ENCODE measurements at places on chromosomes 5 and 9.

DNA sequence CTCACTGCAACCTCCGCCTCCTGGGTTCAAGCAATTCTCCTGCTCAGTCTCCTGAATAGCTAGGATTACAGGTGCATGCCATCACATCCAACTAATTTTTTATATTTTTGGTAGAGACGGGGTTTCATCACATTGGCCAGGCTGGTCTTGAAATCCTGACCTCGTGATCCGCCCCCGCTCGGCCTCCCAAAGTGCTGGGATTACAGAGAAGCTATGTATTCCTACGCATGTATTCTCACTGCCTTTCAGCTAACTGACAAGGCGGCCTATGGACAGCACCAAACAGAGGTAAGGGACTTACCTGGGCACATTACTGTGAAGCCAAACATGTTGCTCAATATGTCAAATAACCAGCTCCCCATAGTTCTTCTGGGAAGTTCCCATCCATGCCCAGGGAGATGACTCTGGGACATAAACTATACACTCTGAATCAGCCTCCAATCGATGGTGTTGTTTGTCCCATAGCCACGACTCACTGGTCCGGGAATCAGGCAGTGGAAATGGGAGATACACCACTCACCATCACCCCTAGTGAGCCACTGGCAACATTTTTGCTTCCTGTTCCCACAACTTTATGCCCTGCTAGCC lies 114.6 kb downstream of the SYK start:
- no peak for DNase-seq

GRCh38 chr5:4313138-4313537 lies 717.5 kb downstream of the IRX1 start:
- no peak for DNase-seq

DNA sequence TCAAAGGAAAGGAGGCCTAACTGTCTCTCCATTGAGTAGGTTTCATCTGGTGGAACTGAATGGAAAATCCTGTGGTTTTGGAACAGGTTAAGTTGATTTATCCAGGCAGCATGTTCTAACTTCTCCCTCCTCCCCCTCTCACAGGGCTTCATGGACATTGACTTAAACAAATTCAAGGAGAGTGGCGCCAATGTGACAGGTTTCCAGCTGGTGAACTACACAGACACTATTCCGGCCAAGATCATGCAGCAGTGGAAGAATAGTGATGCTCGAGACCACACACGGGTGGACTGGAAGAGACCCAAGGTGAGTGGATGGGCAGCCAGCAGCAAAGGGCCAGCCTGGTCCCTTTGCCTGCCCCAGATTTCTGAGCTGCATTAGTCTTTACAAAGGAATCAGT lies 183.9 kb downstream of the GRIA1 start:
- no peak for DNase-seq

GRCh38 chr5:146866263-146866662 lies 12.3 kb downstream of the PPP2R2B start:
- DNase-seq: no peak

DNA sequence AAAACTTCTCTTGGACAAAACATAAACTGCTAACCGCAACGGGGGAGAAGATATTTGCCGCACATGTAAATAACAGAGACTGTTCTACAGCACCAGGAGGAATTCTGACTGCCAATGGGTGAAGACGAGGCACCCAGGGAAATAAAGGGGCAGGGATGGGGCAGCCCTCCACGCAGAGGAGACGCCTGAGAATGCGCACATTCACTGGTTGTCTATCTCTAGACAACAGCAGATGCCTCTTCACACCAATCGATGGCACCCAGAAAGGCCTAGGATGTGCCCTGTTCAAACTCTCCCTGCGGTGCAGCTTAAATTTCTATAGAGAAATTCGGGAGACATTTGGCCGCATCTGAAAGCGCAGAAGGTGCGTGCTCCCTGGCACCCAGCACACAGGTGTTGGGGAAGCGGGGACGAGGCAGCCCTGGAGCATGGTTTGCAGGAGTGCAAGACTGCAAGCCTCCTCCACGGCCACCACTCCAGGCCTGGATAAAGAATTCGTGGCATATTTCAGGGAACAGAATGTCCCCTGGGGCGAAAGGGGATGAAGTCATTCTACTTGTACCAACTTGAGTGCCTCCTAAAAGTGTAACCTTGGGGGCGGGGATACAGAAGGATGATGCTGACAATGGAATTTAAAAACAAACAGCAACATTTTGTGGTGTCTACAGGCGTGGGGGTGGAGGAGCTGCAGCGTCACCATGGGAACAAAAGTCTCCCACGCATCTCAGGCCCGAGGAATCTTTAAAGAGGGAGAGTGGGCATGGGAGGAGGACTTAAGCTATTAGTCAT lies 6.3 kb upstream of the IRX2 start:
- no peak for DNase-seq

DNA sequence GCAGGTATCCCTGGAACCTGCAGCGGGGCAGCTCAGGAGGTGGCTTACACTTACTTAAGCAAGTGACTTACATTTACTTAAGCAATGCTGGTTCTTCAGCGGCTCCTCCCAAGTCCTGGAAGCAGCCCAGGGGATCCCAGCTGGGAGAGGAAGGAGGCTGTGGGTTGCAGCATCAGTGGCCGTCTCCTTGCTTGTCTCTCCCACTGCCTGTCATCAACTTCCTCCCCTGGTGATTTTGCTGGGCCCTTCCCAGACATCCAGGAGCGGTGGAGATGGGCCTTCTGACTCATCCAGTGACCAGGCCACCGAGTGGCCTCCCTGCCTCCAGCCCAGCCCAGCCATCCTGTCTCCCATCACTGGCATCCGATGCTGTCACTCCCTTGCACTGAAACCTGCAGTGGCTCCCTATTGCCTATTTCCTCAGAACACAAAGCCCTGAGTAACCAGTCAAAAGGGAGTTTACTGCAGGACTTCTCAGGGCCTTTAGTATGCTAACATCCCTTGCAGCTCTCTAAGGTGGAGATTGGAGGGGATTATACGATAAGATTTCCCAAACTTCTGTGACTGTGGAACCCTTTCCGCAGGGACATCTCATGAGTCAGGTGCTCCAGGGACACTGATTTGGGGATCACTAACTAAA lies 155.9 kb upstream of the PHYKPL start:
- DNase-seq: no peak

GRCh38 chr9:136198605-136199083 lies 6.3 kb downstream of the LHX3 start:
- DNase-seq: no peak

GRCh38 chr9:14395317-14396082 lies 81.6 kb upstream of the NFIB start:
- no peak for DNase-seq

- DNase-seq: no peak
These were observed 62.6 kb downstream of the NEK6 start for GRCh38 chr9:124320062-124320973.

GRCh38 chr9:132869266-132869665 lies 8.8 kb downstream of the AK8 start:
- DNase-seq: no peak

GRCh38 chr5:36417221-36417620 lies 115.5 kb upstream of the RANBP3L start:
- DNase-seq: no peak

DNA sequence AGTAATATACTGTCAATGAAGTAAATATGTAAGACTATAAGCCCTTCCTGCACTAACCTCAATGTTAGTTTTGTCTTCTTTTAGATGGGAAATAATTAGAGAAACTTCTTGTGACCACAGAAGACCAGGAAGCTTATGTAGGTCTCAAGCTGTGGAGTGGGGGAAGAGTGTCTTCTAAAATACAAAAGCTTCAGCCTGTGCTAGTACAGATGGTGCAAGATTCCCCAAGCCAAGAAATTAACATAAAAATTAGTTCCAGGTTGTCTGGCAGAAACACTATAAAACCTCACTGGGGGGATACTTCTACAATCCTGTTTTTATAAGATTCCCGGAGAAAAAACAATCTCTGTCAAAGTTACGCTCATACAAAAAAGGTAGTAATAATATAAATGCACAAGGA lies 103.6 kb downstream of the FNBP1 start:
- no peak for DNase-seq

DNA sequence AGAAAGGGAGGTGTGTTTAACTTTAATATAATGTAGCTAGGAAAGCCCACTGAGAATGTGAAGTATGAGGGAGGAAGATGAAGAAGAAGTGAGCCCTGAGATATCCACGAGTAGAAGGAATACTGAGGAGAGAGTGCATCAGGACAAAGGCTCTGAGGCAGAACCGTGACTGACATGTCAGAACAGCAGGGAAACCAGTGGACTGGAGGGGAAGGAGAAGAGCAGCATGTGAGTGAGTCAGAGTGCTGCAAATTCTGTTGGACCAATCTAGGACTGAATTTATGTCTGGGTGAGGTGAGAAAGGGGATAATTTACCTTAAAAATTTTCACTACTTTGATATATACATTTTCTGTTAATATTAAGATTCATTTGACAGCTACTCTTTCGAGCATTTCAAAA lies 110.3 kb downstream of the ST8SIA4 start:
- no peak for DNase-seq

DNA sequence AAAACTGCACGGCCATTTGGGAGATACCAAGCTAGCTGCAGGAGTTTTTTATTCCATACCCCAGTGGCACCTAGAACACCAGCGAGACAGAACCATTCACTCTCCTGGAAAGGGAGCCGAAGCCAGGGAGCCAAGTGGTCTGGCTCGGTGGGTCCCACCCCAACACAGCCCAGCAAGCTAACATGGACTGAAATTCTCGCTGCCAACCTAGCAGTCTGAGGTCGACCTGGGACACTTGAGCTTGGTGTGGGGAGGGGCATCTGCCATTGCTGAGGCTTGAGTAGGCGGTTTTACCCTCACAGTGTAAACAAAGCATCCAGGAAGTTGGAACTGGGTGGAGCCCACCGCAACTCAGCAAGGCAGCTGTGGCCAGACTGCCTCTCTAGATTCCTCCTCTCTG lies 108.9 kb upstream of the CHD1 start:
- no peak for DNase-seq

DNA sequence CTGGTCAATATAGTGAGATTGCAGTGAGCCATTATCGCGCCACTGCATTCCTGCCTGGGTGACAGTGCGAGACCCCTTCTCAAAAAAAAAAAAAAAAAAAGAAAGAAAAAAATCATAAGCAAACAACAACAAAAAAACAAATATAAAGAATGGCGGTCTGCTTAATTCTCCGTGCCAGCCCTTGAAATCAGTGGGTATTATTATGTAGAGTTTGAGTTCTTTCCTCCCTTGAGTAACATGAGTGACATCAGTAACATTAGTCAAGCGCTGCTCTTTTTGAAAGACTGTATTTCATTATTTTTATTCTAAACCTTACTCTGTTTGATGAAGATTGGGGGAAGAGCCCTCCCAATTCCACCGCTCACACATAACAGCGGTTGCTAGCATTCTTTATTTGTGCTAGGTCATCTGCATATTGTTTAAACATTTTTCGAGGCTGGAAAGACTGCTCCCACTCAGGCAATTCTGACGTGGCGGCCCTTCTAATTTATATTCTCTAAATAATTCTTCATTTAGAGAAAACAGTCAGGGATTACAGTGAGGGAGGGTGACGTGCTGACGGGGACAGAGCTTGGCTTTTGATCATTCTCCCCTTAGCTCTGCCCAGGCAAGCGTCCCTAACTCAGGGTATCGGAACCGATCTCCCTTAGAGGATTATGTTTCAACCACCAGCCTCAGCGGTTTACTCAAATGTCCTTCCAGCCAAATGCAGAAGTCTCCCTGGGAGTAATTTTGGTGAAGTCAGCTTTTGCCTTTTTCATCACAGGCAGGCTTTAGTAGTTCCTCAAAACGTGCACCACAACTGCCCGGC lies 860 bp upstream of the MARCHF6 start:
- DNase-seq: no peak

DNA sequence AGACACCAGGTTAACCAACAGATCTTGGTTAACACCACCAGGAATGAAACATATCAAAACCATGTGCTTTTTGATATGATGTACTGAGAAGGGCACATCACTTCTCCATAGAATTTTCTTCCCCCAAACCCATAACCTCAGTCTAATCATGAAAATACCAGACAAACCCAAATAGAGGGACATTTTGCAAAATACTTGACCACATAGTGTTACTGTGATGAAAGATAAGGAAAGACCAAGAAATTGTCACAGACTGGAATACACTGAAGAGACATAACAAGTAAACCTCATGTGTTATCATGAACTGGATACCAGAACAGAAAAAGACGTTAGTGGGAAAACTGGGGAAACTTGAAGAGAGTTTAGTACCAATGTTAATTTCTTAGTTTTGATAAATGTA lies 74.9 kb upstream of the VCAN start:
- no peak for DNase-seq

GRCh38 chr9:129612815-129613519 lies 7.9 kb downstream of the C9orf50 start:
- no peak for DNase-seq

GRCh38 chr9:22147813-22148527 lies 138.9 kb upstream of the CDKN2B start:
- no peak for DNase-seq

DNA sequence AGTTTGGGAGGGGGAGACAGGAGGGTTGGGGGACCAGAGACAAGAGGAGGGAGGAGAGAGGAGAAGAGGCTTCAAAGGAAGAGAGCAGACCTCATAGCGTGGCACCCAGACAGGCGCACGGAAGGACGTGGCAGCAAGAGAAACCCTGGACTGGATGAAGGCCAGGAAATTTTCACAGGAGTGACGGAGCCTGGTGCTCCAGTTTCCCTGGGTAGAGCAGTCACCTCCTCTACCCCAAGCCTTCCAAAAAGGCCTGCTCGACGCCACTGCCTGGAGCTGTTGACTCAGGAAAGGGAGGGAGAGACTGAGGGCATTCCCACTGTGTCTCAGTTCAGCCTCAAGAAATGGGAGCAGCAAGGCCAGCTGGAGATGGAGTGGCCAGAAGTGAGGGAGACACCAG lies 19.3 kb downstream of the AK8 start:
- no peak for DNase-seq

- no peak for DNase-seq
These were observed 325.6 kb downstream of the SLIT3 start for GRCh38 chr5:168975331-168975730.

- no peak for DNase-seq
These were observed 2.8 kb downstream of the NPR3 start for GRCh38 chr5:32713770-32714381.

DNA sequence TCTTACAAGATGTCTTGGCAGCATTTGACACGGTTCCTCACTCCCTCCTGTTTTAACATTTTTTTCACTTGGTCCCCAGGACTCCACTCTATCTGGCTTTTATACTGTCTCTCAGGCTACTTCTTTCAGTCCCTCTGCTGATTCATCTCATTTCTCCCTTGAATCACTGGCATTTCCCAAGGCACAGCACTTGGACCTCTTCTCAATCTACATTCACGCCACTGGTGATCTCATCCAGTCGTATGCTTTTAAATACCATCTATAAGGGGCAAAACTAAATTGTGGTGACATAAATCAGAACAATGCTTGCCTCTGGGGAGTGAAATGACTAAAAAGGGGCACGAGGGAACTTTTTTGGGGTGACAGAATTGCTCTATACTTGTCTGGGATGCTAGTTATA lies 47.1 kb downstream of the MAPKAP1 start:
- DNase-seq: no peak

- no peak for DNase-seq
These were observed 532.8 kb upstream of the KLF4 start for GRCh38 chr9:108022246-108022935.

GRCh38 chr9:94269264-94269663 lies 10.2 kb downstream of the ZNF169 start:
- DNase-seq: no peak

- no peak for DNase-seq
These were observed 1.8 kb upstream of the BHMT start for GRCh38 chr5:79109527-79110492.

- DNase-seq: no peak
These were observed 40.1 kb downstream of the ALG2 start for GRCh38 chr9:99181621-99182020.

- DNase-seq: no peak
These were observed 44.9 kb downstream of the PFDN1 start for GRCh38 chr5:140258016-140258415.
